NCI-H524 (cell line): ENCODE measurements at places on chromosomes 1 and 21.

- DNase-seq: peak; percentile 99
These were observed 169.1 kb upstream of the EDN2 start for GRCh38 chr1:41653574-41653973.

DNA sequence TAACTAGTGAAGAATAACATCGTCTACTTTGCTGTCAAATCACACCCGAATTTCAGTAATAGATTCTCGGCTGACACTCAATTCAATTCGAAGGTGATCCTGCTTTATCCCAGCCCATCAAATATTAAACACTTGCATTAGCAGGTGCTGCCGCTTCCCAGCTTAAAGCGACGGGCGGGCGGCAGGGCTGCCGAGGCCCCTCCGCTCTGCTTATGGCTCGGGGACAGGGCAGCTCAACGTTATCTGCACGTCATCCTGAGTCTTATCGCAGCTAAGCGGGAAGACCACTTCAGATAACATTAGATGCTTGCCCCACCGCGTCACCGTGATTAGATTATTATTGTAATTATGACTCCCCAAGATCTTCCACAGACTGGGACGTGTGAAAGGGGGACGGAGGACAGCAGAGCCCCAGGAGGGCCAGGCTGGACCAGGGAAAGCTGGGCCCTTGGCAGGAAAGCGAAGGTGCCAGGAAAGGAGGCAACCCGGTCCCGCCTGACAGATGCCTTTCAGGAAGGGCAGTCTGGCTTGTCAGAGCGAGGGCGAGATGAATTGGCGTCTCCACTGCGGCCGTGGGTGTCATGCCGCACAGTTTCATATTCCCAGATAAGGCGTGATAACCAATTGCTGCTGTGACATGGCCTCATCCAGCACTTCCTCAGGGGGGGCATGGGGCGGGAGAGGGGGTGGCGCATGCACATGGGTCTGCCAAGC is 37.0 kb downstream of the DMAP1 start:
- DNase-seq: no peak

DNA sequence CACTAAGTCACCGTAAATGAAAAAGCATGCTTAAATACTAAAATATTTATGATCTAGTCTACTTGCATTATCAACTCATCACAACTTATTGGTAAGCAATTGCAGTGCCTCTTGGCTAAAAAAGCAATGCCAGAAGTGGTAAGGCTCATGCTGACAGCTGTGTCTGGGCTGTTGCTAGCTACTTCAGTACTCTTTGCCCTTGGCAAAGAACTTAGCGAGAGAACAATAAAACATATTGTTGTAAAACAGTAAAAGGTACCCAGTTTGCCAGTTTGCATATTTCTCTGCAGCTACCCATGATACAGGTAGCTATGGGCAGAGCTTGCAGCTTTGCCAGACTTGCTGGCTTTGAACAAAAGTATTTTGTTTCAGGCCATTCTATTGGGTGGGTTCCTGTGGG is 73.1 kb downstream of the ATP6V1G3 start:
- DNase-seq: no peak

- no peak for DNase-seq
These were observed 73.9 kb downstream of the CACHD1 start for GRCh38 chr1:64543831-64544230.

- no peak for DNase-seq
These were observed 290.3 kb downstream of the PDE4B start for GRCh38 chr1:66083003-66083402.

GRCh38 chr1:228941666-228942065 is 206.4 kb downstream of the RHOU start:
- no peak for DNase-seq

DNA sequence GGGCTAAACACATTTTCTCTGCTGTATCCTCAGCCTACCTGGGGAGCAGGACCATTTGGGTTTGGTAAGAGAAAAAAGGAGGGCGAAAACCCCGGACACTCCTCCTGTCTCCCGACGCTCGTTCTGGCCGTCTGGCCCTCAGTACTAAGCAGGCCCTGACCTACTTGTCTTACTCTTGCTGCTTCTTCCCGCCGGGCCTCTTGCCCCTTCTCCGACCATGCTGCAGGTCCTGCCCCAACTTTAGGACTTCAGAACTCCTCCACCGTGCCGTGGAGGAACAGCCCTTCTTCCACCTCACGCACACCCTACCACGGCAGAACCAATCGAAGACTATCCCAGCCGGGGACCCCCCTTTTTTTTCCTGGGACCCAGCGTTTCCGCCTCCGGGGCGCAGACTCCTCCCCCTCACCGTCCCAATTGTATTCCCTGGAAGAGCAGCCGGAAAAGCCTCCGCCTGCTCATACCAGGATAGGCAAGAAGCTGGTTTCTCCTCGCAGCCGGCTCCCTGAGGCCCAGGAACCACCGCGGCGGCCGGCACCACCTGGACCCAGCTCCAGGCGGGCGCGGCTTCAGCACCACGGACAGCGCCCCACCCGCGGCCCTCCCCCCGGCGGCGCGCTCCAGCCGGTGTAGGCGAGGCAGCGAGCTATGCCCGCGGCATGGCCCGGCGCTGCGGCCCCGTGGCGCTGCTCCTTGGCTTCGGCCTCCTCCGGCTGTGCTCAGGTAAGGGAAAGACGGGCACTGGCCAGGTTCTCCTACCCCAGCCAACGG is at the start of gene CHRNB2:
Gene CHRNB2, plus strand, starts transcription at position 393 of the 771 bp plus-strand sequence. Its CDS starts 267 bp downstream, at position 660.
- peak; percentile 77 for DNase-seq

GRCh38 chr1:52727956-52728656 is 1.9 kb downstream of the ZYG11B start:
- DNase-seq: no peak

DNA sequence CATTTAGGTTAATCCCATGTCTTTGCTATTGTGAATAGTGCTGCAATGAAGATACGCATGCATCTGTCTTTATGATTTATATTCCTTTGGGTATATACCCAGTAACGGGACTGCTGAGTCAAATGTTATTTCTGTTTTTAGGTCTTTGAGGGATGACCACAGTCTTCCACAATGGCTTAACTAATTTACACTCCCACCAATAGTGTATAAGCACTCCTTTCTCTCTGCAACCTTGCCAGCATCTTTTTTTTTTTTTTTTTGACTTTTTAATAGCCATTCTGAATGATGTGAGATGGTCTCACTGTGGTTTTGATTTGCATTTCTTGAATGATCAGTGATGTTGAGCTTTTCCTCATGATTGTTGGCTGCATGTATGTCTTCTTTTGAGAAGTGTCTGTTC is 33.5 kb downstream of the ASH1L start:
- no peak for DNase-seq

DNA sequence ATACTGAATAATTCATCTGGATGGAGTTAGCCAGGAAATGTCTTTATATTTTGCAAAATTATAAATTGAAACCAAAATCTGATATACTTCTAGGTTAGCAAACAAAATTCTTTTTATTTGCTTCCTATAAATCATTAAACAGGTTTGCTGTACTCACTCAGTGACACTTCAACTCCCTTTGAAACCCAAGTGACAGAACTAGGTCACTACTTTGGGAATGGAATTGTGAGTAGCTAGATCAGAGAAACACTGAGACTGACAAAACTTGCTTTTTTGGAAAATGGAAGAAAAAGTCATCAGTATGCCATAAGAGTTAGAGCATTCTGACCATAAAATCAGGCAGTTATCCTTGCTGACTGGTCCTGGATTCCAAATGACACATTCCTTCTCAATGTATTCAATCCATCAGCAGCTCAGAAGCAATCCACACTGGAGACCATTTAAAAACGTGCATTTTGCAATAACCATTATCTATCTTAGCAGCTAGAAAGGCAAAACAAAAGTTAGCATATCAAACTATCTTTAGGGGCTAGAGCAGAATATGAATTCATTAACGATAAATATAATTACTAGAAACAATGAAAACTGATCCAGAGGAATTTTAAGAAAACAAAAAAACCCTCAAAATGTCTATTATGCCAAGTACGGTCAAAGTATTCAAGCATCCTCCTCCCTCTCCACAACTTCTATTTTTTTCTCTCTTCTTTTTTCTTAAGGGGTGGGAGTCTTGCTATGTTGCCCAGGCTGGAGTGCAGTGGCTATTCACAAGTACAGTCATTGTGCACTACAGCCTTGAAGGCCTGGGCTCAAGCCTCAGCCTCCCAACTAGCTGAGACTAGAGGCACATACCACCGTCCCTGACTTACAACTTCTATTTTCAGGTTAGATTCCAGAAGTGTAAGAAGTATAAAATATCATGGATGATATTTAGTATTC is 60.1 kb downstream of the HNRNPR start:
- no peak for DNase-seq

DNA sequence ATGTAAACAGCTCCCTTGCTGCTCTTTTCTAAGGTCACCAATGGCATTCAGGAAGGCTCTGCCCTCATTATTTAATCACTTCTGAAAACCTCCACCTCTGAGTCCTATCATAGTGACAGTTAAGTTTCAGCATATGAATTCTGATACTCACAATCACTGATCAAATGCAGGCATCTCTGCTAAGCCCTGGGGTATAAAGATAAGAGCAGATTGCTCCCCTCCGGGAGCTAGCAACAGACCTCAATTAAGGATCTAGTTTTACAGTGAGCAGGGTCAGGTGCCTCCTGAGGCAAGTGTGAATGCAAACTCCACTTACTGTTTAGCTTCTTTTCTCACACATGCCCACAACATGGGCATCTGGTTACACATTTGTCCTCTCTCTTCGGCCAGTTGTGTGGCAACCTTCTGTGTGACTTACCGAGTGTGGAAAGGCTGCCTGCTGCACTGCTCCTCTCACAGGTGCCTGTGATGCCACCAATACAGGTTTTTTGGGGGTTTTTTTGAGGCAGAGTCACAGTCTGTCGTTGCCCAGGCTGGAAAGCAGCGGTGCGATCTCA is 15.0 kb downstream of the IL10RB start:
- DNase-seq: no peak

- no peak for DNase-seq
These were observed 12.8 kb downstream of the ZFP69B start for GRCh38 chr1:40462956-40463590.

- DNase-seq: no peak
These were observed 326.3 kb downstream of the TBX15 start for GRCh38 chr1:118661769-118662320.

- no peak for DNase-seq
These were observed 1.1 kb upstream of the COL6A2 start for GRCh38 chr21:46096596-46097335.

DNA sequence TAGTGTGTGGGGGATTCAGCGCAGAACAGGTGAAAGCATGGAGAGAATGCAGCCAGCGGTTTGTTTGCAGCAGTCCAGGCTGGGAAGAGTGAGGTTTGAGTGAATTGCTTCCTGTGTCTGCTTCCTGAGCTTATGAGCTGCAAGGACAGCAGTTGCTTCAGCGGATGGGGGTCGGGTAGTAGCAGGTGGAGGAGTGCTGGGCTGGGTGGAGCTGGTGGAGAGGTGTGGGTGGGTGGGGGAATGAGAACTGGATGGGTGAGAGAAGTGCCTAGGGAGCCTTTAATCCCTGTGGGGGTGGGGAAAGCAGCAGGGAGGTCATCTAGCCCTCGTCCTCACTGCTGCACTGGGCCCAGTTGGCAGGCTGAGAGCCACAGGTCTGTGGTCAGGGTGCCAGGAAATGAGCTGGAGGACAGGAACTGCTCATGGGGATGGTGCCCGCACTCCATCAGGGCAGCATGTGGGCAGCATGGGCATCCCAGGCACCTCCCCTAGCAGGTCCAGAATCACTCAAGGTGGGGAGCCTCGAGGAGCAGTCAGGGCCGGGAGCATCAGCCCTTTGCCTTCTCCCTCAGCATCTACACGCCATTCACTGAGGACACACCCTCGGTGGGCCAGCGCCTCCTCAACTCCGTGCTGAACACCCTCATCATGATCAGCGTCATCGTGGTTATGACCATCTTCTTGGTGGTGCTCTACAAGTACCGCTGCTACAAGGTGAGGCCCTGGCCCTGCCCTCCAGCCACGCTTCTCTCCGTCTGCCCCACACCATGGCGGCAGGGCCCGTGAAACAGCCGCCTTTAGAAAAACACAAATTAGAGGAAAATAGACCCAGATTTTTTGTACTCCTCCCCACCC is 14.8 kb downstream of the PSEN2 start:
- DNase-seq: peak; percentile 57

- DNase-seq: no peak
These were observed 731 bp upstream of the ZNF683 start for GRCh38 chr1:26373281-26373680.

- no peak for DNase-seq
These were observed 32.9 kb upstream of the TMEM61 start for GRCh38 chr1:54947540-54947939.

DNA sequence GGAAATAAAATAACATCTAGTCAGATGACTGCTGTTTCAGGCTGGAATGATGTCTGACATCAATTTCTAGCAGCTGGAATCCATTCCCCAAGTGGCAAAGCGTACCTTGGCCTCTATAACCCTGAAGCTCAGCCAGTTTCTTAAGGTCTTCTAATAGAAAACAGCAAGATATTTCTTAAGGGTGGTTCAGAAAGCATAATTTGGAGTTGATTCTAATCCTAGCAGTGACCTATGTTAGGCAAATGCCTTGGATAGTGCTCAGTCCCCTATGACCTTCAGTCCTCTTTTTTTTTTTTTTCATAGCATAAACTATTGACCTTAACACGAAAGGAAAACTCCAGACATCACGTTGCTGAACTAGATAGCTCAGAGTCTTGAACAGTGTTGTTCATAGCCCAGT is 56.5 kb downstream of the LAMC2 start:
- no peak for DNase-seq

DNA sequence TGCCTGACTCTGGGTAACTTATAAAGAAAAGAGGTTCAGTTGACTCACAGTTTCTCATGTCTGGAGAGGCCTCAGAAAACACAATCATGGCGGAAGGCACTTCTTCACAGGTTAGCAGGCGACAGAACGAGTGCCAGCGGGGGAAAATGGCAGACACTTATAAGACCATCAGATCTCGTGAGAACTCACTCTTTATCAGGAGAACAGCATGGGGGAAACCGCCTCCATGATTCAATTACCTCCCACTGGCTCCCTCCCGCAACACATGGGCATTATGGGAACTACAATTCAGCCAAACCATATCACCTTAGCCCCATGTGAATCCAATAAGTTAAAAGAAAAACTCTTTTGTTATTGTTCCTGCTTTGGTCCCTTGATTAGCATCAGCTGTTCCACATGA is 725.2 kb downstream of the LRRIQ3 start:
- no peak for DNase-seq

DNA sequence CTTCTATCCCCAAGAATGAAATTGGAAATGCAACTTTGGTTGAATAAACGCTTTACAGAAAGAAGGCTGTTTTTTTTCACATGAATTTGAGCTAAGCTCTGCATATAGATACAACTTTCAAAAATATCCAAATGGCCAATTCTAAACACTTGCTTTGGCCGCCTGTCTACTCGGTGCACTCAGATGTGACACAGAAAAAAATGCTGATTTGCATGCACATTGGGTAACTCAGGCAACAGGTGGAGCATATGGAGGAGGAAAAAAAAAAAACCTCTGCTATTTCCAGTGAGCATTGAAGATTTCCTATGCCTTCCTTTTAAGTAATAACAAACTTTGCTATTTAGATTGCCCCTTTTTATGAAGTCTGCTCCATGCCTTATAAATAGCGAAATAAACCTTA is 262.5 kb downstream of the GRIK1 start:
- DNase-seq: no peak

GRCh38 chr1:4485878-4486277 is 168.5 kb upstream of the AJAP1 start:
- no peak for DNase-seq

GRCh38 chr1:26538480-26539412 is 9.2 kb downstream of the RPS6KA1 start:
- peak; percentile 35 for DNase-seq
